ENCODE measurements at places on chromosomes 1 and 21. TPM values are rescaled to one million over a fixed set of nuclear protein-coding genes. Genes with fewer than 3 reads are reported as not detected.

Gene CELA3B
- 1.7 TPM for total RNA-seq

Gene KLF17
- not detected for total RNA-seq

Gene AMY1C
- total RNA-seq = not detected

Gene COL6A1
- 44.1 TPM for total RNA-seq

Gene HTR6
- total RNA-seq = not detected

GRCh38 chr1:225572422-225572821, 80.5 kb downstream of the ENAH start:
- no peak overlapping the region for H3K4me3 ChIP-seq
- no peaks in the 10 kb centered on the region for H3K36me3 ChIP-seq
- no peak overlapping the region for H3K27ac ChIP-seq
- peaks cover 13% of the 10 kb centered on the region for H3K4me1 ChIP-seq

- H3K4me1 ChIP-seq = peaks cover 13% of the 10 kb centered on the region
- no peak overlapping the region for H3K27ac ChIP-seq
- H3K36me3 ChIP-seq = no peaks in the 10 kb centered on the region
- DNase-seq = no peak
- no peaks in the 10 kb centered on the region for H3K27me3 ChIP-seq
Measured at GRCh38 chr1:232305050-232305449, 324.9 kb downstream of the SIPA1L2 start.

DNA sequence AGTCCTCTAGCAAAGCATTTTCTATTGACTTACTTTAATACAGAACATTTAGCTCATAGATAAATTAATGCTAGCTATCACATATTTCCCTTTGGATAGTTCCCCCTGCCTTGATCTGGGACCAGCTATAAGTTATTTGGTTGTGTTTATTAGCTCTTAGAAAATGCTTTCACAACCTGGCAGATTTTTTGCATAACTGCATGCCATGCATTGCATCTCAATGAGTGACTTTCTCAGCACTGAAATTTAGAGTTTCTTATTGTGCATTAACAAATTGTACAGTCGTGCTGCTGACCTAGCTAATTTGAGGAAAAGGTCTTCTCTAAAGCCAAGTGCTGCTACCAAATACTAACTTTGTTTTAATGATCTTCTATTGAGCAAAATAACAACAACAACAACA, 164.8 kb downstream of the PLPPR5 start:
- H3K27me3 ChIP-seq = no peaks in the 10 kb centered on the region
- H3K4me1 ChIP-seq = no peaks in the 10 kb centered on the region
- H3K4me3 ChIP-seq = no peak overlapping the region
- no peak overlapping the region for H3K27ac ChIP-seq
- no peak for DNase-seq

DNA sequence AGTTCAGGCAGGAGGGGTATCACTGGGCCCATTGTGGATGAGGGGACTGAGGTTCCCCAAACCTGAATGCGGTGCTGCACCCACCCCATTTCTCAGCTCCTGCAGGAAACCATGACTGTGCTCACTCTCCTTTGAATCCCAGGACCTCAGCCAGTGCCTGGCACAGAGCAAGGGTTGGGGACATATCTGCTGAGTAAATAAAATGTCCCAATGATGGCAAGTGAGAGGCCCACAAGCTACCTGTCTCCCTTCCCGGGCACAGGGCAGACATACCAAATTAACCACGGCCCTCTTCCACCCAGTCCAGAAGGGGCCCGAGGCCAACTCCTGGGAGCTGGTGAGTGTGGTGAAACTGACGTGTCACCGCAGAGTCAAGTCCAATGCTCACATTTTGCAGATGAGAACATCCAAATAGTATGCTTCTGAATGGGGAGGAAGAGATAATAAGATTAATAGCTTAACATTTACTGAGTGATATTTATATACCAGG, 97.6 kb downstream of the EPHB2 start:
- H3K36me3 ChIP-seq = no peaks in the 10 kb centered on the region
- H3K4me3 ChIP-seq = no peak overlapping the region
- H3K27me3 ChIP-seq = no peaks in the 10 kb centered on the region
- peak; percentile 48 for DNase-seq
- no peak overlapping the region for H3K27ac ChIP-seq

DNA sequence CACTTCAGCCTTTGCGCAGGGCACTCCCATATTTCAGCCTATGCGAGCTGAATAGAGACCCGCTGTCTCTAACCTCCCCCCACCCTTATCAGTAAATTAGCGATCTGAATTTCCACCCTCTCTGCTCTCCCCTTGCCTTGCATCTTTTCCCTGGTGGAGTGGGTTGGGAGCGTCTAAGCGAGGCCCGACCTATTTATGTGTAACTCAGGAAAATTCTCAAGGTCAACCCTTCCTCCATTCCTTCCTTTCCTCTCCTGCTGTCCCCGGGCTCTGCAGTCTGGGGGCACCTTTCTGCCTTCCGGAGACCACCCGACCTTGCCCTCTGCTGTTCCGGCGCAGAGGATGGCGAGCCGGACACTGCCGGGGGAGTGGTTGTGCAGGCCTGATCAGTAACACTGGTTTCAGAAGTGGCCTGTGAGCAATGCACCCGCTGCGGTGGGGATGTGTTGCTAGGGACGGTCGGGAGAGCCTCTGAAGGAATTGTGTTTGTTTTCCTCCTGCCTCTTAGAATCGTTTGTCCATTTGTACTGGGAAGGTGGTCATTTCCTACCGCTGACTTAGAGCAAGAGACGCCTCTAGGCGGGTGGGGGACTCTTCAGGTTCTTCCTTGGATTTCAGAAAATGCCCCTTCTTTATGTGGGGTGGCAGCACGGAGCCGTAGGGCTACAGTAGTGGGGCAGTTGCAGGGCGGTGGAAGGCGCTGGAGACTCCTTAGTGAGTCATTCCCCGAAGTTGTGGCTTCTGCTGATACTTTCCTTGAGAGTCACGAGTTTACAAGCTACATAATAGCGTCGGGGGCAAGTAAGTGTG, 513 bp downstream of the MGST3 start:
- DNase-seq = peak; percentile 59
- H3K4me1 ChIP-seq = peaks cover 45% of the 10 kb centered on the region
- H3K27me3 ChIP-seq = no peaks in the 10 kb centered on the region
- peak overlapping the region; percentile 99 for H3K27ac ChIP-seq
- peak overlapping the region; percentile 95 for H3K4me3 ChIP-seq

GRCh38 chr1:66929691-66929998, 4.9 kb downstream of the MIER1 start:
- H3K4me3 ChIP-seq = peak overlapping the region; percentile 83
- DNase-seq = no peak
- H3K27me3 ChIP-seq = no peaks in the 10 kb centered on the region
- H3K27ac ChIP-seq = peak overlapping the region; percentile 94

GRCh38 chr1:42822800-42823392, 5.7 kb upstream of the SVBP start:
- DNase-seq = no peak
- no peaks in the 10 kb centered on the region for H3K27me3 ChIP-seq
- peaks cover 6% of the 10 kb centered on the region for H3K36me3 ChIP-seq
- no peak overlapping the region for H3K27ac ChIP-seq
- no peak overlapping the region for H3K4me3 ChIP-seq

DNA sequence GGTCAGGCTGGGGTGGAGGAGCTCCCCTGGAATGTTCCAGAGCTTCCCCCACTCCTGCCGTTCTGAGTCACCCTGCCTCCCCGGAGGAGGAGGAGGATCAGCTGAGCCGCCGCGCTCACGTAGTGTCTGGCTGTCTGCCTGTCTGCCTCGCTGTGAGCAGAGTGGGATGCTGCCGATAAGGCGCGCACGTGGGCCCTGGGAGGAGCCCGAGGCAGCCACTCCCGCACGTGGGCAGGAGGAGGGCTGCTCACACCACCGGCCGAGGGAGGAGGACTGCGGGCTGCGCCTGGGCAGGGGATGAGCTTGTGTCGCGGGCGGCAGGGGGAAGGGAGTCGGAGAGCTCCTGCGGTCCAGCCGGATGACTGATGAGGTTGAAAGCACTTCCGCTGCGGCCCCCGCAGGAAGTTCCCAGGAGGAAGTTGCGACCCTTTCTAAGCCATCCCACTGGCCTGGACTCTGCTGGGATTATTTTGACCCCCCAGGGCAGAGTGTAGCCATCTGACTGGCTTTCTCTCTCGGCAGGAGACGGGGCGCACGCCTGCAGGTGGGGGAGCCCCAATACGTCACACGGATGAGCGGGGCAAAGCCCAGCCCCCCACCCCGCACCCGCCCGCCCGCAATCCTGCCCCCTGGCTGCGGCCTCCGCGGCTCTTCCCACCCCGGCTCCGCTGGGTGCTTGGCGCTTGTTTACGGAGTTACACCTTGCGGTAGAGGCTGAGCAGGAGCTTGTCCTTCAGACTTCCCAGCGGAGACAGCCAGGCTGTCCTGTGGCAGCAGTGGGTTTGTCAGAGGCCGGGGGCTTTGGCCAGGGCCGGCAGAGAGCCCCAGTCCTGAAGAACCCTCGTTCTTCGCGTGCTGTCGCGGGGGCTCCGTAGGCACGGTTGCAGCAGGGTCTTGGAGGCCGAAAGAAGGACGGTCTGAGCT, 9.8 kb downstream of the PDXK start:
- peaks cover 5% of the 10 kb centered on the region for H3K36me3 ChIP-seq
- no peaks in the 10 kb centered on the region for H3K27me3 ChIP-seq
- peak; percentile 96 for DNase-seq
- H3K4me1 ChIP-seq = peaks cover 49% of the 10 kb centered on the region

- no peak overlapping the region for H3K4me3 ChIP-seq
- H3K4me1 ChIP-seq = peaks cover 19% of the 10 kb centered on the region
Measured at GRCh38 chr1:118649369-118650106, 338.6 kb downstream of the TBX15 start.

DNA sequence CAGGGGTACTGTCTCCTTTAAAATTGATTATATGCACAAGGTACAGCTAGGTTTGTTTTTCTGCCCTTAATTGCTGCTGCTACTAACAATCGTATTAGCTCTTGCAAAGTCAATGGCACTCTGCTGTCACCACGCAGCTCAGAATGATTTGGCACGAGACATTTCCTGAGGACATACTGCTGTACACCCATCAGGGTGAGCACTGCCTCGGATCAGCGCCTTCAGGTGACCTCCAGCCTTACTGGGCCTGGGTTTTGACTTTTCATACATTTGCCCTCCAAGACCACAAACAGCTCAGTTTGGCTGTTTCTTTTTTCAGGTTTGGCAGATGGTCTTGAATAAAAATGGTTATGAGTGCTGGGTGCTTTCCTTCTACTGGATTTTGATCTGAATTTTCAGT, 110.9 kb downstream of the NTPCR start:
- H3K4me3 ChIP-seq = no peak overlapping the region
- no peaks in the 10 kb centered on the region for H3K4me1 ChIP-seq
- DNase-seq = no peak
- no peaks in the 10 kb centered on the region for H3K27me3 ChIP-seq

- no peaks in the 10 kb centered on the region for H3K36me3 ChIP-seq
- H3K27ac ChIP-seq = no peak overlapping the region
- H3K4me1 ChIP-seq = peaks cover 6% of the 10 kb centered on the region
- no peak for DNase-seq
- no peak overlapping the region for H3K4me3 ChIP-seq
Measured at GRCh38 chr1:29245876-29246275, 9.6 kb downstream of the PTPRU start.

DNA sequence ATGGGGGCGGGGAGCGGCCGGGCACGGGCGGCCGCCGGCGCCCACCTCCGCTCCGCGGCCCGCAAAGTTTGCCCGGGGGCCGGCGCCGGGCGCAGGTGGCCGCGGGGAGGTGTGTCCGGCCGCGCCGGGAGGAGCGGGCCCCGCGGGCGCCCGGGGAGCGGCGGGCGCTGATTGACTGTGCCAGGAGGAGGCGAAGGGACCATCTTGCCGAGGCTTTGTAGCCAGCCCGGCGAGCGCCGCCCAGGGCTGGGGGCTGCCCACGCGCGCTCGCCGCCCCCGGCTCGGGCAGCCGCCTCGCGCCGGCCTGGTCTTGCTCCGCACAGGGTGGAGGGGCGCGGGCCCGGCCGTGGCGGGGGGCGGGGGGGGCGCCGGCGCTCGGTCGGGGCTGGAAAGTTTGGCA, 432 bp downstream of the EPHB2 start:
- H3K36me3 ChIP-seq = no peaks in the 10 kb centered on the region
- H3K4me3 ChIP-seq = peak overlapping the region; percentile 57
- no peak for DNase-seq
- no peaks in the 10 kb centered on the region for H3K27me3 ChIP-seq
